ENCODE measurements at places on chromosomes 5 and 9.

DNA sequence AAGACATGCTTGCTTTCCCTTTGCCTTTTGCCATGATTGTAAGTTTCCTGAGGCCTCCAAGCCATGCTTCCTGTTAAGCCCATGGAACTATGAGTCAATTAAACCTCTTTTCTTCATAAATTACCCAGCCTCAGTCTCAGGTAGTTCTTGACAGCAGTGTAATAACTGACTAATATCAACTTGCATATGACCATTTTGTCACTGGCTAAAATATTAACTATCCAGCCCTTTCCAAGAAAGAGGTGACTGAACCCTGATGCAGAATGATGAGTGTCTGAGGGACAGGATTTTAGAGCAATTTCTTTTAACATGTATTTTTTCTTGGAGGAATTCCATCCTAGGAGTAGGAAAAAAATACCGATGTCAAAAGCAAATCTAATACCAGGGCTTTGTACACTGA, 266.1 kb downstream of the SEMA5A start:
- DNase-seq: no peak

- no peak for DNase-seq
Observed at GRCh38 chr5:179324760-179325295, 20.4 kb downstream of the ADAMTS2 start.

DNA sequence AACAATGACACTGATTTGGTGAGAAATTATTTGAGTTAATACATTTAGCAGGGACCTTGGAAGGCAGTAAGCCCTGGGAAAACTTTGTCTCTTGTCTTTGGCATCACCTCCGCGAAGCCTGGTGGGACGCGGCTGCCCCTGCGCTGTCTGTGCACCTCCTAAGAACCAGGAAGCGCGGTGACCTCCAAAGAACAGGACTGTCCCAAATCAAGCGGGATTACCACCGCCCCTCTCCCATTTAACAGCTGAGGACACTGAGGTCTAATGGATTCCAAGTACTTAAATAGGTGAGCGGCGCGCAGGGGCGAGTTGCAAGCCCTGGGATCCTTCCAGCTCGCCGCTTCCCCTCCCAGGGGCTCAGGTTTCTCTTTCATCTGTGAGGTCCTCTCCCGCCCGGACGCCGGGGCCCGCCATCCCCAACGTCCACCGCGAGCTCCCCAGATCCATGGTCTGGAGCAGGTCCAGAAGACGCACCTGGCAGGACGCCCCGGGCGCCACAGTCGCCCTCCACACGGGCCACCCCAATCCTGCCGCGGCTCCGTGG, 432 bp downstream of the STARD4 start:
- no peak for DNase-seq

- peak; percentile 21 for DNase-seq
Observed at GRCh38 chr5:133459474-133460160, 152.7 kb downstream of the FSTL4 start.
